ENCODE measurements at places on chromosomes 3 and 15.

DNA sequence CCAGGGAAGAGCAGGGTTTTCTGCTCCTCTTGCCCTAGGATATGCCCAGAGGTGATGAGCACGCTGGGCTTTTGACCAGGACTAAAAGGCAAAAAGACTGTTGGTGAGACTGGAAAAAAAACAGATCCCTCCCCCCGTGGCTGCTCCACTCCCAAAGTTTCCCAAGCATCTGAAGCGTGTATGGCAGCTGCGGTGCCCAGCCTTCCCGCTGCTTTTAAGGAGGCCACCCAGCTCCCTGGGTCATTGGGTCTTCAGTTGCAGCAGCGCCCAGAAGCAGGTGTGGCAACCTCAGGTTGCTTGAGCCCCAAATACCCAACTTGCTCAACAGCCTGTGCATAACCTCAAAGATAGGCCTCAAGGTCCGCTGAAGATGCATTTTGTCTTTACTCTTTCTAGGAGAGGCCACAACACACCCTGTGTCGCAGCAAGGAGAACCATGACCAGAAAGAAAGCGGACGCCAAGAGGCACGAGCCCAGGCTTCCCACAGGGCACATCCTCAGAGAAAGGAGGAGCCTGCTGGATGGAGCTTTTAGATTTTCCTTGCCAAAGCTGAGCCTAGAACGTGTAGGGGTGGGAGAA is 2.0 kb downstream of the SRGAP3 start:
- DNase-seq = no peak

DNA sequence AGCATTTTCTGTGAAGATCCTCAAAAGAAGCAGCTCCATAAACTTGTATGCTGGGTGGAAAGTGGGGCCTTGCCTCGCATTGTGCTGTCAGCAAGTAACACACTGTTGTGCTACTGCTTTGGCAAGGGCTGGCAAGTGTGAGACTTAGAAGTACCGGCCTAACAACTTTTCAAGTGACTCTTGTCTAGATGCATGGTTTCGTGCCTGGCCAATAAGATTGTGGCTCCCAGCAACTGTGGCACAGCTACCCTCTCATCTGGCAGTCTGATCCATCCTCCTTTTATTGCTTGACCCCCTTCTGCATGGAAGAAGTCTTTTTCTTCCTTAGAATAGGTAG is 79.4 kb upstream of the VEPH1 start:
- DNase-seq = no peak

DNA sequence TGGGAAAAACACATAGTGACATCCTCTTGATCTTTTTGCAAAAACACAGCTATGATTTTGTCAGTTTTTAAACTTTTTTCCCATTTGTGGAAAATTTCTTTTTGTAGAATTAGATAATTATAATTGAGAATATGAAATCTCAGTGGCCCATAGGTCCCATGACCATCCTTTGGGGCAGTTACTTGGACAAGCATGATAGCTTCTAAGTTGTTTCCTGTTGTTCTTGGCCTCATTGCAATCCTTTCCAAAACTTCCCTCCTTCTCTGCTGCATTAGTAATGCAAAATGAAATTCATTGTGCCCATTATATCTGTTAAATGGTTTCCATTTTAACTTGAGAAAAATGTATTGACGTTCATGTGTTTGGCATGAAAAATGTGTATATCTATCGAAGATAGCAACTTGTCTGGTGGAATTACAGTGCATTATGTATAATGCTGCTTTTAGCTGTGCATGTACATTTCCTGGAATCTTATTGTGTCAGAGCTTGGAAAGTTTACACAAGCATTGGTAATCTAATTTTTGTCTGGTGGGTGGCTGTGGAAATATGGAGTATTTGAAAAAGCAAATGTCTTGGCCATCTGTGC is 70.0 kb downstream of the MDFIC2 start:
- DNase-seq = no peak

DNA sequence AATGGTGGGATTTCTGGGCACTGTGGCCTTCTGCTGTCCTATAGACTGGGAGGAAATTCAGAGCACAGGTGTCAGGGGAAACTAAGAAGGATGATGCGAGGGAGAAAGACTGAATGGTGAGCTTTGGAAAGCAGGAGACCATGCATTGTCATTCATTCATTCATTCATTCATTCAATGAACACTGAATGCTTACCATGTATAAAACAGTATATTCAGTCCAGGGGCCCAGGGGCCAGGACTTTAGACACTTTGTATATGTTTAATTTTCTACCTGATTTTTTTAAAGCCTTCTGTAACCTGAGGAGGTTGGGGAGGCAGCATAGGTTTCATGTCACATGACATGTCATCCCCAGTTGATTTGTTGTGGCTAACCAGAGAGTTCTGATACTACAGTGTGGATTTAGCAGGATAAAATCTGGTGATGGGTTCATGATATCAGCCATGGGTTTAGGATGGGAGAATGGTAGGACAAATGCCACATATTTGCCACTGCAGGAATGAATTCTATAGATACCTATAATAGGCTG is 57.7 kb upstream of the ATG7 start:
- no peak for DNase-seq

Data from fibroblast of skin of left quadriceps (primary cell).